ENCODE measurements at places on chromosomes 12 and 14. TPM values are rescaled to one million over a fixed set of nuclear protein-coding genes. Genes with fewer than 3 reads are reported as not detected.

- peak; percentile 96 for DNase-seq
- H3K27ac ChIP-seq, result peak within 1 kb of the TSS; percentile 98
- no peaks in the 10 kb centered on the region for H3K36me3 ChIP-seq
- peak within 1 kb of the TSS; percentile 84 for H3K4me3 ChIP-seq
- peaks cover 11% of the 10 kb centered on the region for H3K4me1 ChIP-seq
Observed at GRCh38 chr12:64222009-64222765, at the start of gene KICS2. Gene KICS2, minus strand, starts transcription at chr12:64222296. Its CDS starts 59 bp downstream, at chr12:64222237.

The KRT85 gene
- total RNA-seq, result not detected

DNA sequence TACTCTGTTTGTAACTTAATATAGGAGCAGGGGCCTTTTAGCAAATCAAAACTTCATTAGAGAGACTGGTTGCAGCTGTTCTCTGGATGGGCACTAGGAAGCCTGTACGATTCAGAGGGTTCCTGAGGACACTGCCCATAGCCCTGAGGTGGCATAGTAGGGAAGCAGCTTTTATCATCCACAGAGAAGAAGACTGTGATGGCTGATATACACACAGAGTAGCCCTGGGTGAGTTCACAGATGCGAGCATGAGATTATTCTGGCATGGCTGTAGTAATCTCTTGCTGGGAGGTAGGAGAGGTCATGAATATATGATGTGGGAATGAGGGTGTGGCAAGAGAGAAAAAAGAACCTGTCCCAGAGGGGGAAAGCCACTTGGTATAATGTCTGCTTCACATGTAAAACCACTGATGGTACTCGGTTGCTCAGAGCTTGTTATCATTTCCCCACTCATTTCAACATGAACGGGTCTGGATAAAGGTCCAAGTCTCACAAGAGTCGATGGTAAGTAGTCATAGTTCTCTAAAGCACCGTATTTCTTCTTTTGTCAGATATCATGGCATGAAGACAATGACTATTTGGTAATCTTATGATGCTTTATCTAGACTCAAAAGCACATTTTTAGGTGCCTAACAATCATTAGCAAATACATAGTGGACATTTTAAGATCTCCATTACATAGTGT is 52.0 kb downstream of the PEBP1 start:
- no peaks in the 10 kb centered on the region for H3K27me3 ChIP-seq
- H3K36me3 ChIP-seq, result no peaks in the 10 kb centered on the region
- peak overlapping the region; percentile 90 for H3K27ac ChIP-seq
- DNase-seq, result no peak
- no peak overlapping the region for H3K4me3 ChIP-seq
- H3K4me1 ChIP-seq, result peaks cover 51% of the 10 kb centered on the region

DNA sequence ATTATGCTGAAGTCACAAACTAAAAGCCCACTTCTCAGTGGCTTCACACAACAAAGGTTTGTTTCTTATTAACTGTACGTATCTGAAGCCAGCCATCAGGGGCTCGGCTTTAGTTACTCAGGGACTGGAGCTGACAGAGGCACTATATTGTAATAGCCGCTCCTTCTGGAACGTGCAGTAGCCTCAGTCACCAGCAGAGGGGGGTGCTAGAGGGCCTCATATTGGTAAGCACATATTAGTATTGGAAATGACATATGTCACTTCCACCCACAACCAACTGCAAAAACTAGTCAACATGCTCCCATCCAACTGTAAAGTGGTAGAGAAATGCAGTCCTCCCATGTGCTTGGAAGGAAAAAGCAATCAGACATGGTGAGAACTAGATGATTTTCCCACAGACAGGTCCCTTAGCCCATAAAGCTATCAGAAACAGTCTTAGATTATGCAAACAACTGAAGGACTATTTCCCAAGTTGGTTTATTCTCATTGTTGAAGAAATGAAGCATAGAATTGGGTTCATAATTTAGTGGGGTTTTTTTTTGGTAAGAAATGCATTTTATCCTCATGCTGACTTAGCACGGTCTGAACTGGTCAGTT is 183.6 kb upstream of the G2E3 start:
- no peaks in the 10 kb centered on the region for H3K4me1 ChIP-seq
- H3K36me3 ChIP-seq, result no peaks in the 10 kb centered on the region
- no peak overlapping the region for H3K27ac ChIP-seq
- peaks cover 21% of the 10 kb centered on the region for H3K27me3 ChIP-seq
- no peak overlapping the region for H3K4me3 ChIP-seq
- no peak for DNase-seq

The CD163L1 gene
- 3.8 TPM for total RNA-seq

DNA sequence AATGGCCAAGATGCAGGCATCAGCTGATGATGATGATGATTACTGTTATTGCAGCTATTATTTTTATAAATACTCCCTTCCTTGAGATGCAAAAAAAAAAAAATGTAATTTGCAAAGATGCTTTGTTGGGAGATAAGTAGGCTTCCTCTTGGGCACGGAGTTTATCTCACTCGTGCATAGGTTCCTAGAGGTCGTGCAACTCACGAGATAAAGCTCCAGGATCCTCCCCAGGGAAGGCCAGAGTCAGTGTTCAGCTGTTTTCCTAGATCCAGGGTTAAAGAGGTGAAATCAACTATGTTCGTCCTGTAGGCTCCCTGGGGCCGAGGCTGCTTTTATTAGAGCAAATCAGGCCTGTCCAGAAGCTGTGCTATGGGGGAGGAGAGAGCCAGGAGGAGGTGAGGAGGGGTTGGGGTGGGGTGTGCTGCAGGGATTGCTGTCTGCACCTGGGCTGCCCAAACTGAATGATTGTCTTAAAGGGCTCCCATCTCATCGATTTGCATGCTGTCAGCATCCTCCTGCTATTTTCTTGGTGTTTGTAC is 270.3 kb downstream of the NRXN3 start:
- no peaks in the 10 kb centered on the region for H3K4me1 ChIP-seq
- DNase-seq, result no peak
- H3K27me3 ChIP-seq, result peaks cover 2% of the 10 kb centered on the region
- no peak overlapping the region for H3K27ac ChIP-seq
- no peak overlapping the region for H3K4me3 ChIP-seq

- no peaks in the 10 kb centered on the region for H3K36me3 ChIP-seq
- DNase-seq, result no peak
- H3K27me3 ChIP-seq, result no peaks in the 10 kb centered on the region
- peak overlapping the region; percentile 84 for H3K4me3 ChIP-seq
- peaks cover 48% of the 10 kb centered on the region for H3K4me1 ChIP-seq
Observed at GRCh38 chr14:95156161-95157047, 925 bp downstream of the DICER1 start.

DNA sequence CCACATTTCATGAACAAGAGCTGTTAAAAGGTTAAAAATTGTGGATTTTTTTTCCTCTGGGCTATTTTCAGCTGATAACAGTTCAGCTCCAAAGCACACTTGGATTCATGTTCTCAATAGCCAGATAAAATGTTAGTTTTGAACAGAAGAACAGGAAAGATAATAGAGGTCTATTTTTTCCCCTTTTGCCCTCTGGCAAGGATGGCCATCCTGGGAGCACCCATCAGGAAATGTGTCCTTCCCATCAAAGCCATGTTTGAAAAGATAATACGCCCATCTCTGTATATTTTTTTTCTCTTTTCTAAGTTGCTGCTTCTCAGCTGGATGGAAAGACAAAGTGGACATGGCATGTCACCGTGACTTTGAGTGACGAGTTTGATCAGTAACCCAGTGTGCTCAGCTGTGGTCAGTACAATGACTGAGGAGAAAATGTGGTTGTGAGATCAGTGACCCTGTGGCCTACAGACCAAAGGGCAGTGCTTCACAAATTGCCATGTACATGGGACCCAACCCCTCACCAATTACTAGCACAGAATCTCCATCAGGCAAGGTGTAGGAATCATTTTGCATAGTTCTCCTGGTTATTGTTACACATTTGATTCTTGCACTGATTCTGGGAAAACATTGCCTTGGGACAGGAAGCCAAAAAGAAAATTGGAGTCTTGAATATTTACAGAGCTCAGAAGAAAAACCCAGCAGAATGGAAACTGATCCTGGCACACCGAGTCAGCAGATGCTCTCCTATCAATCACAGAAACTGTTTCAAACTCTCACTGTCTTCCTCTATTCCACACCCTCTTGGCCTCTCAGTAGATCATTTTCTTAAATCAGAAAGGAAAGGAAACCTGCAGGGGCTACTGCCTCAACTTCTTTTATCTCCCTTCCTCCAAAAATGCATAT is 64.3 kb downstream of the ANO6 start:
- peaks cover 51% of the 10 kb centered on the region for H3K4me1 ChIP-seq
- H3K27ac ChIP-seq, result peak overlapping the region; percentile 42
- DNase-seq, result no peak

DNA sequence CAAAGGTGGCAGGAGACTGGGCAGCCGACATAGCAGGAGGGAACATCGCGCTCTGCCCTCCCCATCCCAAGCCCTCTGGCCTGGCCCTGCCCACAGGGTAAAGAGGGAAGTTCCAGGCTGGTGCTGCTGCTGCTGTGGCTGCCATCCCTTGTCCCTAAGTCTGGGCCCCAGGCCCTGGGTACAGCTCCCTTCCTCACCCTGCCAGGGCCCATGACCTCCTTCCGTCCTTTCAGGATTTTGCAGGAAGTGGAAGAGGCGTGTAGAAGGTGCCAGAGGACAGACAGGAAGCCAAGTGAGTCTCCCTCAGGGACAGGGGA is 14.7 kb upstream of the NCOR2 start:
- H3K4me1 ChIP-seq, result peaks cover 9% of the 10 kb centered on the region
- no peak for DNase-seq
- no peak overlapping the region for H3K27ac ChIP-seq
- peaks cover 2% of the 10 kb centered on the region for H3K36me3 ChIP-seq
- H3K27me3 ChIP-seq, result no peaks in the 10 kb centered on the region
- H3K4me3 ChIP-seq, result no peak overlapping the region

The CLEC2D gene
- 4.6 TPM for total RNA-seq
